ENCODE measurements at places on chromosomes 1 and 21. TPM values are rescaled to one million over a fixed set of nuclear protein-coding genes. Genes with fewer than 3 reads are reported as not detected.
A peak's percentile ranks its signal among the peaks of the same experiment; 100 is the strongest.

- H3K4me3 ChIP-seq: no peak overlapping the region
- H3K27me3 ChIP-seq: no peaks in the 10 kb centered on the region
- DNase-seq: no peak
- no peak overlapping the region for H3K27ac ChIP-seq
- H3K4me1 ChIP-seq: no peaks in the 10 kb centered on the region
Measured at GRCh38 chr21:42520628-42521253, 7.1 kb downstream of the SLC37A1 start.

- H3K36me3 ChIP-seq: no peaks in the 10 kb centered on the region
- no peak overlapping the region for H3K27ac ChIP-seq
- no peaks in the 10 kb centered on the region for H3K4me1 ChIP-seq
- no peak overlapping the region for H3K4me3 ChIP-seq
- no peaks in the 10 kb centered on the region for H3K27me3 ChIP-seq
Measured at GRCh38 chr1:221159608-221160007, 280.4 kb downstream of the HLX start.

DNA sequence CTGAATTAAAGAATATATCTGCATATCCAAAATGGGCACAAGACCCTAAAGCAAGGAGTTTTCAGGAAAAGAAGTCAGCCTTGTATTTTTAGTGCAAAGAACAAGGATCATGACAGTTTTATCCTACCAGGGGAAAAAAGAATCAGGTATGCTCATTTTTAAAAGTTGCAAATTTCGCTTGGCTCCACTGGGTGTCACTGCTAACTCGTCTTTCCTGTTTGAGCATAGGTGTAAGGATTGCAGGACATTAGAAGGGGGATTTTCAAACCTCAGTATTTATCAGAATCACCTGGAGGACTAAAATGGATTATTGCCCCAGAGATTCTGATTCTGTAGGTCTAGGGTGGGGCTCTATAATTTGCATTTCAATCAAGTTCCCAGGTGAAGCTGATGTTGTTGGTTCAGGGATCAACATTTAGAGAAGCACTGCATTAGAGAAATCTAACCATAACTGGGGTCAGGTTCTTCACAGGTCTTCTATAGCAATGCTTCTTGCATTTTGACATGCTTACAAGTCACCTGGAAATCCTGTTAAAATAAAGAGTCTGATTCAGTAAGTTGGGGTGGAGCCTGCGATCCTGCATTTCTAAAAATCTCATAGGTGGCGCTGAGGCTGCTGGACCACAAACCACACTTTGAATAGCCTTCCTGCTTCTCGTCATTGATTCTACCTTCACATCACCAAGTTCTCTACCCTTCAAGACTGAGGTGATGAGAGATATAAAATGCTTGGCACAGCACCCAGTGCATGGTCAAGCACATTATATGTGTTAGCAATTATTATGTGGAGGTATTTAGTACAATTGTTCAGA, 39.6 kb downstream of the NUF2 start:
- H3K36me3 ChIP-seq: no peaks in the 10 kb centered on the region
- no peak overlapping the region for H3K27ac ChIP-seq
- no peaks in the 10 kb centered on the region for H3K27me3 ChIP-seq
- DNase-seq: no peak
- H3K4me3 ChIP-seq: no peak overlapping the region

GRCh38 chr1:205239078-205239477, 11.3 kb downstream of the TMCC2 start:
- no peak overlapping the region for H3K27ac ChIP-seq
- H3K27me3 ChIP-seq: no peaks in the 10 kb centered on the region
- H3K4me1 ChIP-seq: no peaks in the 10 kb centered on the region
- no peak overlapping the region for H3K4me3 ChIP-seq
- no peak for DNase-seq

DNA sequence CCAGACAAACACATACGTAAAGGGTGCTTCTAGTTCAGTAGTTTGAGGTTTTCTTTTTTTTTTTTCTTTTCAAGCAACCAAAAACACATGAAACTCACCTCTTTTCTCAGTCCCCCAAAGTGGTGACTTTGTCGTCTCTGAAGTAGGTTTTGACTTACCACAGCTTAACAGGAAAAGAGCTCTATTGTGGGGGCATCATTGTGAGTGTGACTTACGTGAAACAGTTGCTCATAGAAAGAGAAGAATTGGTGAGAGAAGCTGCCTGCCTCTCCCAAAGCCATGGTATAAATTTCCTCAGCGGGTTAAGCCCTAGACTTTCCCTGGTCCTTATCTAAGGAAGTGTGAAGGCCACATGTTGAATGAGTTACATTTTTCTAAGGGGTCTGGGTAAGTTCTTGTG, 11.9 kb downstream of the FASLG start:
- H3K4me1 ChIP-seq: no peaks in the 10 kb centered on the region
- no peaks in the 10 kb centered on the region for H3K36me3 ChIP-seq
- no peak for DNase-seq
- H3K27ac ChIP-seq: no peak overlapping the region
- no peak overlapping the region for H3K4me3 ChIP-seq
- H3K27me3 ChIP-seq: no peaks in the 10 kb centered on the region

- H3K27me3 ChIP-seq: no peaks in the 10 kb centered on the region
- H3K36me3 ChIP-seq: no peaks in the 10 kb centered on the region
- no peak within 1 kb of the TSS for H3K4me3 ChIP-seq
- peaks cover 36% of the 10 kb centered on the region for H3K4me1 ChIP-seq
- no peak for DNase-seq
Measured at GRCh38 chr1:209652121-209652735, at the start of gene LAMB3. LAMB3 (minus strand) TSS chr1:209652425; CDS start chr1:209650944, 1,481 bp downstream.

GRCh38 chr1:62325081-62325480, 5.8 kb upstream of the KANK4 start:
- H3K4me3 ChIP-seq: no peak overlapping the region
- no peaks in the 10 kb centered on the region for H3K36me3 ChIP-seq
- H3K27ac ChIP-seq: peak overlapping the region; percentile 33
- no peaks in the 10 kb centered on the region for H3K27me3 ChIP-seq
- no peaks in the 10 kb centered on the region for H3K4me1 ChIP-seq

DNA sequence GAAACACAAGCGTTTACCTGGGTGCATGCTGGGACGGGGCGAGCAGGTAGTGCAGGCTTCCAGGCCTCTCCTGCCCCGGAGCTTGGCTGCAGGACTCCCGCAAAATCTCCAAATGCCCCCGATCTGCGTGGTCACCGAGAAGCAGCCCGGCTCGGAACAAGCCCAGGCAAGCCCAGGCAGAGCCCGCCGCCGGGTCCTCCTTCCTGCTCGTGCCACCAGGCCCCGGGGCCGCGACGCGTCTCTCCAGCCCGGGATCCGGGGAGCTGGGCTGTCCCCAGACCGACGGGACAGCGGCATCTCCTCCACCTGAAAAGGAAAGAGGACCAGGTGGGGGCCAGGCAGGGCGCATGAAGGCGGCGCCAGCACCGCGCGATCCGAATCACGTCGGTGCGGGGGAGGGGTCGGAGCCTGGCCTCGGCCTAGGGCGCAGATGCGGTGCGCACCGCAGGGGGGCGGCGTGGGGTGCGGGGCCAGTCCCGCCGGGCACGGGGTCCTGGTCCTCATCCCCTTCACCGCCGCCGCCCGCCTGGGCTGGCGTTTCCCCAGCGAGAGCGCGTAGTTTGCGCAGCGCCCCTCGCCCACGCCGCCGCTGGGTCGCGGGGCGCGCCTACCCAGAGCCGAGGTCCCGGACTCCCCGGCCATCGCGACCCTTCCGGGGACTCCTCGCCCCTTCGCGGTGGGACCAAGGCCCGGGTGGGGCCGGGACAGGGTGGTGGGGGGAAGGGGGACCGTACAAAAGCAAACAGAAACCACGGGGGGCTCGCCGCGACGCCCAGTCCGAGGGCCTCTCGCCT, 52.4 kb upstream of the H6PD start:
- H3K4me3 ChIP-seq: peak overlapping the region; percentile 74
- no peaks in the 10 kb centered on the region for H3K27me3 ChIP-seq
- no peak for DNase-seq
- H3K4me1 ChIP-seq: no peaks in the 10 kb centered on the region
- peaks cover 14% of the 10 kb centered on the region for H3K36me3 ChIP-seq

GRCh38 chr1:158998781-158999161, 10.9 kb upstream of the IFI16 start:
- no peaks in the 10 kb centered on the region for H3K36me3 ChIP-seq
- H3K27me3 ChIP-seq: no peaks in the 10 kb centered on the region
- H3K4me3 ChIP-seq: peak overlapping the region; percentile 39
- peak overlapping the region; percentile 64 for H3K27ac ChIP-seq
- DNase-seq: peak; percentile 85

DNA sequence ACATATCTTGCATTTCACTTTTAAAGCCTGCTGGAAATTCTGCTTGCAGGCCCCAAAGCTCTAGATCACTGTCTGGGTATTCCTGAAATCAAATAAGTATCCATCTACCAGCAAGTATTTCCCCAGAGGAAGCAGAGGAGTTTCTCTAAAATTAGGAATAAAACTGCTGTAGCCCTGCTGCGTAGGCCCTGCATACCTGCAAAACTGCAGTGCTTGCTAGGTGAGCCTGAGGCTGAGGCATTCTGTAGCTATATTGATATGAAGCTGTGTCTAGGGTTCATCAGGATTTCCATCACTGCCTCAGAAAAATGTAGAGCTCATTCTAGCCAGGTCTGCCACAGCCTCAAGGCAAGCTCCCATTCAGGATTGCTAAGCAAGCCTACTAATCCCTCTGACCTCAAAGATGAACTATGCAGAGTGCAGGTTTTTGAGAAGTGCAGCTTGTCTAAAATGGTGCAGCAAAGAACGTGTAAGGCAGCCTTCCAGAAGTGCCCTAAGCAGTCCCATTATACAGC, 28.7 kb downstream of the NPHS2 start:
- no peaks in the 10 kb centered on the region for H3K27me3 ChIP-seq
- no peak for DNase-seq
- H3K36me3 ChIP-seq: no peaks in the 10 kb centered on the region
- no peak overlapping the region for H3K4me3 ChIP-seq
- no peak overlapping the region for H3K27ac ChIP-seq

GRCh38 chr21:45818904-45819285, 162.7 kb upstream of the COL6A1 start:
- no peaks in the 10 kb centered on the region for H3K4me1 ChIP-seq
- DNase-seq: no peak
- no peak overlapping the region for H3K27ac ChIP-seq
- H3K4me3 ChIP-seq: no peak overlapping the region
- no peaks in the 10 kb centered on the region for H3K27me3 ChIP-seq

DNA sequence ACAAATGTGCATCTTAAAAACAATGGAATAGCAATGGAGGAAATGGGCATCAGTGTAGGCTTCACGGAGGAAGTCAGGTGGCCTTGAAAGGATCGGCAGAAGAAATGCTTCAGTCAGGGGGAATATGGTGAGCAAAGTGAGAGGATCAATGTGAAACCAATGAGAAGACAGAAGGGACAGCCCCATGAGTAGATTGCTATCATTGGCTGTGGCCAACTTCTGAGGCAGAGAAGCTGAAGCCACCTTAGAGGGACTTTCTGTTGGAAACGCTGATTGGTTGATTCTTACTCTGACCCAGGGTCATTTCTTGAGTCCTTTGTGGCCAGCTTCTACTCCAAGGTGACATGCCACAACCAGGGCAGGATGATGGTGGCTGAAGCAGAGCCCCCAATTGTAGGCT, 130.7 kb upstream of the ZNF648 start:
- no peaks in the 10 kb centered on the region for H3K4me1 ChIP-seq
- DNase-seq: no peak
- no peaks in the 10 kb centered on the region for H3K27me3 ChIP-seq
- H3K36me3 ChIP-seq: no peaks in the 10 kb centered on the region

GRCh38 chr21:30917557-30917956, 36.2 kb upstream of the KRTAP11-1 start:
- no peaks in the 10 kb centered on the region for H3K4me1 ChIP-seq
- H3K36me3 ChIP-seq: no peaks in the 10 kb centered on the region
- H3K4me3 ChIP-seq: no peak overlapping the region
- no peak overlapping the region for H3K27ac ChIP-seq

DNA sequence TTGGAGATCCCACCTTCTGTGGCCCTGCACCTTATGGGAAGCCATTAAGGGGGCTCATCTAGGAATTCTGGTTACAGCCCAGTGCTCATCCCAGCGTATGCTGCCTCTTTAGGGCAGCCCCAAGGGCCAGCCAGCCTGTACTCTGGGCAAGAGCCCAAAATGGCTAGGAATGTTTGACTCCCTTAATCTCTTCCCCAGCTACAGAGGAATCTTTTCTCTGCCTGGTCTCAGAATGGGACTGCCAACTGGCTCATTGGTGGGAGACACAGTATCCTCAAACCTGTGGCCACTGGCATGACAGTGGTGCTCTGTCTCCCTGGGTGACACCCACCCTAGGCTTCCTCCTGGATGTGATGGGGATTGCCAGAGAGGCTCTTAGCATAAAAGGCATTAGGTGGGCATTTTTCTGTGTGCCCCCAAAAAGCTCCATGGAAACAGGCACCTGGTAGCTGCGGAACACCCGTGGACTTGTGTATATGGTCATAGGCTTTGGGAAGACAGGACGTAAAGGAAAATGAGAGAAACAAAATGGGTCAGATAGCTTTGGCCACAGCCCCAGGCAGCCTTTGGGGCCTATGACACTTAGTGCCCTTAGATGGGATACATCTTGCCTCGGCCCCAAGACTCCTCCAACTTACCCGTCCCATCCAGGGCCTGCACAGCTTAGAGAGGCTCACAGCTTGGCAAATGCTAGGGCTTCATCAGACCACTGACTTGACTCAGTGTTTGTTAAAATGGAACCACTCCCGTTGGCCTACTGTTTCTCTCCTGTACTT, 6.9 kb downstream of the TMEM81 start:
- DNase-seq: no peak
- H3K36me3 ChIP-seq: no peaks in the 10 kb centered on the region
- no peaks in the 10 kb centered on the region for H3K4me1 ChIP-seq
- no peak overlapping the region for H3K4me3 ChIP-seq

GRCh38 chr1:55140546-55140983, 74.6 kb downstream of the USP24 start:
- peaks cover 10% of the 10 kb centered on the region for H3K36me3 ChIP-seq
- DNase-seq: peak; percentile 94
- H3K27me3 ChIP-seq: no peaks in the 10 kb centered on the region
- H3K4me3 ChIP-seq: no peak overlapping the region
- H3K4me1 ChIP-seq: no peaks in the 10 kb centered on the region
- H3K27ac ChIP-seq: no peak overlapping the region

DNA sequence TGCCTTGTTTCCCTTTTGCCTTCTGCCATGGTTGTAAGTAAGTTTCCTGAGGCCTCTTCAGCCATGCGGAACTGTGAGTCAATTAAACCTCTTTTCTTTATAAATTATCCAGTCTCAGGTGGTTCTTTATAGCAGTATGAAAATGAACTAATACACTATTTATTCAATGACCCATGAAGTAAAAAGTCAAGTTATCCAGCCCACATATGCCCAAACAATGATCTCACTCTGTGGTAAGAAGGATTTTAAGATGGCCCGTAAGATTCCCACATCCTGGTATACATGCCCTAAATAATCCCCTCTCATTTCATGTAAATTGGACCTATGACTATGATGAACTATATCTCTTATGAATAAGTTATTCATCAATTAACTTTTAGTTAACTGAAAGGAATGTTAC, 1008.3 kb upstream of the B3GALT2 start:
- H3K4me1 ChIP-seq: no peaks in the 10 kb centered on the region
- no peak overlapping the region for H3K4me3 ChIP-seq
- no peaks in the 10 kb centered on the region for H3K36me3 ChIP-seq
- no peak overlapping the region for H3K27ac ChIP-seq
- no peaks in the 10 kb centered on the region for H3K27me3 ChIP-seq
- DNase-seq: no peak

- H3K27me3 ChIP-seq: no peaks in the 10 kb centered on the region
- H3K36me3 ChIP-seq: peaks cover 40% of the 10 kb centered on the region
- H3K27ac ChIP-seq: no peak overlapping the region
- no peak for DNase-seq
- no peaks in the 10 kb centered on the region for H3K4me1 ChIP-seq
Measured at GRCh38 chr1:32307324-32307723, 15.4 kb downstream of the HDAC1 start.

- peak overlapping the region; percentile 59 for H3K27ac ChIP-seq
- no peaks in the 10 kb centered on the region for H3K4me1 ChIP-seq
- H3K36me3 ChIP-seq: no peaks in the 10 kb centered on the region
- peak overlapping the region; percentile 33 for H3K4me3 ChIP-seq
Measured at GRCh38 chr1:247360116-247360898, 28.6 kb upstream of the ZNF496 start.

GPATCH4 gene
- total RNA-seq: 33.0 TPM

KIF17 gene
- 0.59 TPM for total RNA-seq

THEMIS2 gene
- total RNA-seq: 20.0 TPM
